ENCODE measurements at places on chromosomes 1 and 21. TPM values are rescaled to one million over a fixed set of nuclear protein-coding genes. Genes with fewer than 3 reads are reported as not detected.

AIRE gene
- not detected for total RNA-seq

AMY2A gene
- not detected for total RNA-seq

KISS1 gene
- not detected for total RNA-seq

KLHDC9 gene
- total RNA-seq, result not detected

PTAFR gene
- total RNA-seq, result 2.1 TPM

AGT gene
- 10.4 TPM for total RNA-seq

Data from skeletal muscle tissue (tissue), 5 donors.